Occipital lobe (tissue), 3 donors: ENCODE measurements at places on chromosomes 2 and 18. TPM values are rescaled to one million over a fixed set of nuclear protein-coding genes. Genes with fewer than 3 reads are reported as not detected.

The RTP5 gene
- 2.5 TPM for total RNA-seq

The CFAP53 gene
- total RNA-seq, result 1.4 TPM

The VWA3B gene
- total RNA-seq, result 0.31 TPM

The ABHD1 gene
- 0.31 TPM for total RNA-seq

The SCN1A gene
- total RNA-seq, result 33.8 TPM

The DSG3 gene
- 0.16 TPM for total RNA-seq

The DYNAP gene
- total RNA-seq, result not detected

The LIPT1 gene
- total RNA-seq, result 11.5 TPM

The MYO1B gene
- total RNA-seq, result 49.4 TPM

The SLC14A1 gene
- total RNA-seq, result 4.1 TPM

The COLEC11 gene
- total RNA-seq, result 0.78 TPM

The SLC19A3 gene
- 1.2 TPM for total RNA-seq

The CCDC148 gene
- 25.7 TPM for total RNA-seq

The THSD7B gene
- 20.0 TPM for total RNA-seq

The TMEM247 gene
- not detected for total RNA-seq

The PTCD3 gene
- total RNA-seq, result 114 TPM

The GALNT3 gene
- 5.3 TPM for total RNA-seq

The TANC1 gene
- 8.9 TPM for total RNA-seq

The SIGLEC15 gene
- total RNA-seq, result not detected

The CXCR4 gene
- total RNA-seq, result 115 TPM

The EML6 gene
- total RNA-seq, result 12.9 TPM

The DTNA gene
- 54.9 TPM for total RNA-seq

The C2orf80 gene
- 28.7 TPM for total RNA-seq

The PLA2R1 gene
- 1.7 TPM for total RNA-seq

The KLF11 gene
- total RNA-seq, result 14.0 TPM

The ACTR3 gene
- 155 TPM for total RNA-seq
